CD4-positive, alpha-beta T cell treated with Interleukin-1 beta for 1 hour (primary cell): ENCODE measurements at places on chromosomes 7 and 10.
A peak's percentile ranks its signal among the peaks of the same experiment; 100 is the strongest.

DNA sequence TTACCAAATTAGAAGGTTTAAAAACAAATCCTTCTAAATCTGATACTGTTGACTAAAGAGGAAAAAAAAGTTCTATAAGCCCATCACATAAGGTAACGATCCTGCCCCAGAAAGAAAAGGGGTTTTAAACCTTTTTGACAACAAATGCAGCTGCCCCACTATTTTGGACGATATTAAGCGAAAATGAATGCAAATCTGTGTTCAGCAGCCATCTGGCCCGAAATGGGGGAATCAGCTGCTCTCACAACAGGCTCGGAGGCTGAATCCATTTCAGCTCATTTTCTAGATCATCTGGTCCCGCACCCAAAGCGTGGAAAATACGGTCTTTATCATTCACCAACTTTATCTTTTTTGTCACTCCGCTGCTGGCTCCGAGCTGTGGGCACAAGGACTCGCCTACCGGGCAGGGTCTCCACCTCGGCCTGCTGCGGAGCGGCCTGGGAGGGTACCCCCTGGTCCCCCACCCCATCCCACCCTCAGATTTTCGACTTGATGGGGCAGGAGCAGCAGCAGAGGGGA, 2.4 kb upstream of the EBF3 start:
- no peak for DNase-seq

DNA sequence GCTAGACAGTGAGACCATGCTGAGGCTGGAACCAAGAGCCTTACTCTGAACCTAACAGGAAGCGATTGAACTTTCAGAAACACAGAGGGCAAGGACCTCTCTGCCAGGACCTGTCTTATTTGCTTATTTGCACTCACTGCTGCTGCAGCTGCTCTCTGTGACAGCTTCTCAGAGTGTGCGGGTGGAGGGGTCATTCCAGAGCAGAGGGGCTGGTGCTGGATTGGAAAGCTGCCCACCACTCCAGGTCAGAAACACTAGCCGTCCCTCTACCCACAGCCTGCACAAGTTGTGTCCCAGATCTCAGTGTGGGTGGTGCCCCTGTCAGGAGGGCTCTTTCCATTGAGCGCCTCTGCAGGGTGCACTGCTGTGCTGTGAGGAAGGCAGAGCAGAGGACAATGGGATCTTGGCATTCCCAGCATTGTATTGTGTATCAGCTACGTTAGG, 126.2 kb downstream of the CCNY start:
- no peak for DNase-seq

- no peak for DNase-seq
Observed at GRCh38 chr10:125063256-125063925, 97.0 kb downstream of the CTBP2 start.

GRCh38 chr10:62356447-62356846, 17.7 kb upstream of the ZNF365 start:
- DNase-seq = no peak

DNA sequence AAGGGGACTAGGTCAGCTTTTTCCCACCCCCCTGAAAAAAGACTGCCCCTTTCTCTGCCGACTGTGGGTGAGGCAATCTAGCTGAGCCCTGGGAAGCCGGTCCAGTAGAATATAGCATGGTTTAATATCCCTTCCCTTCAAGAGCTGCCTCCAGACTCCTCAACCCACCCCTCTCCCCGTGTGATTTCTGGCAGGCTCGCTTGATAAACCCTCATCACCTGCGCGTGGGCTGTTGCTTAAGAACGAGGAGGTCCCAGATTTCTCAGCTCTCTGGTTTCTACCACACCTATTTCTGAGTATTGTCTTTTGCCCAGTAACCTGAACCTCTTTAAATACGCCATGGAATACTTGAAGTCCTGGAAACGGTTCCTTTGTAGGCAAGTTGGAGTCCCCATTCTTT, 2.0 kb upstream of the LRRC4 start:
- no peak for DNase-seq

DNA sequence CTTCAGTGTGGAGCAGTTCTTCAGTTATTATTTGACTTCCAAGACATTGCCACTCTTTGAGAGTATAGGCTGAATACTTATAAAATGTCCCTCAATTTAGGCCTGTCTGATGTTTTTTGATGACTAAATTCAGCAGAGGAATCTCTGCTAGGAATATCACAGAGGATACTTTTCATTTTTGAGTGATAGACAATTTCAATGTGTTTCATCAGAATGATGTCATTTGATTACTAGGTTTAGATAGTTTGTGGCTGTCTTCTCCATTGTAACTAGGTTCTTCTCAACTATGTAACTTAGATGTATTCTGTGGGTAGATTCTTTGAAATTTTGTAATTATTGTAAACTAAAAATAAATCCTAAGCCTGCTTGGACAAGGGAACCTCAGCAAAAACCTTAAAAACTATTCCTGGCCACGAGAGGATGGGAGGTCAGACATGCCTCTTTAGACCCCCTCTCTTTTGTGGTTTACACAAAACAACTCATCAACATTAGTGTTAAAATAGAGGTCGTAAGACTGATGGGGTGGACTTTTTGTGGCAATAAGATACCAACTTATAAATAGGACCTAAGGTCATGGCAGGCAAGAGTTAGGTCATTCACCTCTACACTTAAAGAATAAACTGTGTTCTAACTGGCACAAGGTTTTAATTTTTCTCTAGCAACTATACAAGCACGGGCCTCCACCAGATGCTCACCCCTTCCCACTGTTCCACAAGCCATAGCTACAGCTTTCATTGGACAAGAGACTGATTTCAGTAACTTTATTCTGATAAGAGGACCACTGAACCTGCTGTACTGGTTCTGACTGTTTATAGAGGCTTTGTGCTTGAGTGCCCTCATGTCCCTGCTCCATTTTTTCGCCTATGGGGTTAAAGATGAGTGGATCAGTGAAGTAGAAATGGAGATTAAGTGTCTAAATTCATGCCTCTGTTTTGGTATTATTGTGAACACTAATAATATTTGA, 33.7 kb downstream of the CYP2C8 start:
- no peak for DNase-seq

- DNase-seq = no peak
Observed at GRCh38 chr7:128036226-128036940, 5.1 kb upstream of the LRRC4 start.

GRCh38 chr7:116195451-116195850, 14.9 kb upstream of the TES start:
- no peak for DNase-seq

DNA sequence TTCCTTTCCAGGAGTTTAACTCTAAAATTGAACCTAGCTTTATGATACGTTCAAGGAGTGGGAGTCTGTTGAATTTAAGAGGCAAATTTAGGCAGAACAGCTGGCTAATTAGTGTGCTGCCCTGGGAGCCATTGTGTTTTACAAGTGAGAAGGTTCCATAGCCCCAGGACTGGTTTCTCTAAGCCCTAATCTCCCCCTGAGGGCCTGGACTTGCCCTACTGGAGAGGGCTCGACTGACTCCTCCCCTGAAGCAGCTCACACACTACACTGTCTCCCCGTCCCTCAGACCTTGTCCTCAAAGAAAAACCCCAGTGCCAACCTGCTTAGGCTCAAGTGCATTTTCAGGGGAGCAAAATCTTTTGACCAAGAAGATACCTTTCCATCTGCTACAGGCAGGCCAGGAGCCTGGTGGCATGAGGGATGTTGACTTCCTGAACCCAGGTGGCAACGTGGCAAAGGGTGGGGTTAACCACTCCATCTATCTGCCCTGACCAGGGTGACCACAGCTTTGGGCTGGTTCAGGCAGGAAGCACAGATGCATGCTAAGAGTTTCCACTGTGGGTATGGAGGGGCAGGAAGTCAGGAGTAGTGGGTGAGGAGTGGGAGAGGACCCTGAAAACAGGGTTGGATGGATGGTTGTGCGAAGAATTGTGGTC, 68.9 kb upstream of the CARD11 start:
- DNase-seq = no peak

- DNase-seq = no peak
Observed at GRCh38 chr10:52653263-52653909, 119.2 kb downstream of the MBL2 start.

- DNase-seq = no peak
Observed at GRCh38 chr7:38034062-38034908, 113.8 kb downstream of the EPDR1 start.

- DNase-seq = no peak
Observed at GRCh38 chr7:43781726-43782607, 23.5 kb downstream of the BLVRA start.

- no peak for DNase-seq
Observed at GRCh38 chr7:98826811-98827231, 43.0 kb downstream of the TMEM130 start.

GRCh38 chr10:123266971-123267370, 112.8 kb downstream of the BUB3 start:
- DNase-seq = no peak

DNA sequence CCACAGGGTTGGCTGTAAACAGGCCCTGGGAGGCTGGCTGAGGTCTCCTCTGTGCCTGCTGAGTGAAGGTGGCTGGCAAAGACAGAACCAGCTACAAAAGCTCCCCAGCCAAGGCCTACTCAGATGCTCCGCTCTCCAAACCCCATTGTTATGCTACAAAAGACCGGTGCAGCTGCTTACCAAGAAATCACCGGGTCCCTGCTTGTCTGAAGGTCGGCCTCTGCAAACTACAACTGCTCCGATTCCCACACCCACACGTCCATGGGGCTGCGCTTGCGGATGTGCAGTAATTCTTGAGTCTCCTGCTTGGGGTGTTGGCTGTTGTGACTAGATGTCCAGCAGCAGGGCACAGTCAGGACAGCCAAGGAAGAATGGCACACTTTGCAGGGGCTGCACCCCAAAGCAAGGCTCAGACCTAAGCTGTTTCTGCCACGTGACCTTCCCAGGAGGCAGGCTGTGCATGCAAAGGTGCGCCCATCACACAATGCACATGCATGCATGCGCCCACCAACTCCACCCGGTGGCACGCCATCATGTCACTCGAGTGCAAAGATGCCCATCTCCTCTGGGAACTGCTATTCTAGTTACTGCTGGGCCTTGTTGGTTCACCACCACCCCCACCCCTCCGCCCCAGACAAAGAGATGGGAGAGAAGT, 97.8 kb downstream of the OAT start:
- DNase-seq = no peak

DNA sequence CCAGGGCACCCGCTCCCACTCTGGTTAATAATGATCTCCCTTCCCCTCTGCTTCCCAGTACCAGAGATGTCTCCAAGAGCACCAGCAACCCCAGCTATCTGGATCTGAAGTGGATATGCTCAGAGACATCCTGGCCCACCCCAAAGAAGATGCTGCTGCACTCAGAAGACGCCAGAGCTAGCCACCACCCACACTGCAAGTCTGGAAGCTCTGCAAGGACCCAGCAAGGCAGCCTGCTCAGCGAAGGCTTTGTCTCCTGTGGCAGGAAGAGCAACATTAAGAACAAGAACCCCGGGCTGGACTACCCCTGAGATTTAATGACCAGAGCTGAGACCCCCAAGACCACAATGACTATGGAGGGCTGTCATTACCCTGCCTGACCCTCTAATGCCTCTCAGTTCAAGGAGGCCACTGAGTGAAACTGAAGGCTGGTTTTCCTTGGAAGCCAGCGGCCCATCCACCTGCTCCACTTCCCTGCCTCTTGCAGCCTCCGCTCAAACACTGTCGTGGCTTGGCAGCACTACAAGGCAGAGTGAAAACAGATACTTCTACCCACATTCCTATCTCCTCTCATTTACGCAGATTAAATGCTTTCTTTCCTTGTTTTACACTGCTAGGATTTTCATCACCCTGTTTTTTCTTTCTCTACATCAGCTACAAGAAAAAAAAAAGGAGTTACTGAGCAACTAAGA, 202.2 kb downstream of the SNX10 start:
- DNase-seq = no peak

GRCh38 chr10:111698711-111699110, 484.9 kb downstream of the GPAM start:
- no peak for DNase-seq

GRCh38 chr7:120274482-120274881, 1.5 kb downstream of the KCND2 start:
- DNase-seq = no peak

- DNase-seq = no peak
Observed at GRCh38 chr10:1851762-1852161, 114.4 kb upstream of the ADARB2 start.

DNA sequence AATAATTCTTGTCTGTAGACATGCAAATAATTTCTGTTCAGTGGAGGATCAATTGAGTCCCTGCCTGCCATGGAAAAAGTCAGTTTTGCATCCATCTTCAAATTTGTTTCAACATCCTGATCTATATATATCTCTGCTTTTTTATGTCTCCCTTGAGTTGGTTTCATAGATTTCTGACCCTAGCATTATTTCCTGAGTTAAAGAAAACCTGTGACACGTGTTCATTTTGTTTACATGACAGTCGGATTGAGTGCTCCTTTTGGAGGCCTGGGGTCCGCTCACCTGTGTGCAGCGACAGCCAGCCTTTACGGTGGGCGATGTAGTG, 674 bp downstream of the MRPS24 start:
- DNase-seq = peak; percentile 2

DNA sequence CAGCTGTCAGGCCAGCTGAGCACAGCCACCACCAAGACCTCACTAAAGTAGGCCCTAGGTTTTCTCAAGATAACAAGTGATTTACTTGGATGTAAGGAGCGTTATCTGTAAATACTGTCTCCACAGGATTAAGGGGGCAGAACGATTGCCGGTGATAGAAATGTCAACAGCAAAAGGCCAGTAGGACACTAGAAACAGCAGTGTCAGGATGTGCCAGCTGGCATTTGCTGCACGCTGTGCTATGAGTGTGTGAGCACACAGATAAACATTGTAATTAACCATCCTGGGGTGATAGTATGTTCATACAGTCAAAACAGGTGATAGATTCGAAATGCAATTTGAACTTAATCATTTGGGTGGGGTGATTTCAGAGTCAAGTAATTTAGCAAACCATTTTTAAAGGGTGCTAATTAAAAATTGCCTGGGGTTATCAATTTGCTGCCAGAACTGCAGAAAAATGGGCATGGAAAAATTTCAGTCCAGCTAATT, 36.3 kb upstream of the NOBOX start:
- no peak for DNase-seq

GRCh38 chr10:121927318-121927840, 452 bp downstream of the ATE1 start:
- no peak for DNase-seq

- DNase-seq = no peak
Observed at GRCh38 chr7:12360948-12361347, 42.7 kb downstream of the VWDE start.

DNA sequence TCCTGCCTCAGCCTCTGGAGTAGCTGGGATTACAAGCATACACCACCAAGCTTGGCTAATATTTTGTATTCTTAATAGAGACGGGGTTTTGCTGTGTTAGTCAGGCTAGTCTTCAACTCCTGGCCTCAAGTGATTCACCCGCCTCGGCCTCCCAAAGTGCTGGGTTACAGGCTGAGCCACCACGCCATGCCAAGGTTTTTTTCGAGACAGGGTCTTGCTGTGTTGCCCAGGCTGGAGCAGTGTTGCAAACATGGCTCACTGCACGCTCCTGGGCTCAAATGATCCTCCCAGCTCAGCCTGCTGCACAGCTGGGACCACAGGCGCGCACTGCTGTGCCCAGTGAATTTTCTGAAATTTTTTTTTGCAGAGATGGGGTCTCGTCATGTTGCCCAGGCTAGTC, 3.3 kb upstream of the SEC31B start:
- no peak for DNase-seq

- DNase-seq = no peak
Observed at GRCh38 chr7:158240801-158241200, 346.8 kb downstream of the PTPRN2 start.
